Upper lobe of right lung (tissue), 1 donor: ENCODE measurements at places on chromosomes 6 and 20. TPM values are rescaled to one million over a fixed set of nuclear protein-coding genes. Genes with fewer than 3 reads are reported as not detected.
A peak's percentile ranks its signal among the peaks of the same experiment; 100 is the strongest.

DNA sequence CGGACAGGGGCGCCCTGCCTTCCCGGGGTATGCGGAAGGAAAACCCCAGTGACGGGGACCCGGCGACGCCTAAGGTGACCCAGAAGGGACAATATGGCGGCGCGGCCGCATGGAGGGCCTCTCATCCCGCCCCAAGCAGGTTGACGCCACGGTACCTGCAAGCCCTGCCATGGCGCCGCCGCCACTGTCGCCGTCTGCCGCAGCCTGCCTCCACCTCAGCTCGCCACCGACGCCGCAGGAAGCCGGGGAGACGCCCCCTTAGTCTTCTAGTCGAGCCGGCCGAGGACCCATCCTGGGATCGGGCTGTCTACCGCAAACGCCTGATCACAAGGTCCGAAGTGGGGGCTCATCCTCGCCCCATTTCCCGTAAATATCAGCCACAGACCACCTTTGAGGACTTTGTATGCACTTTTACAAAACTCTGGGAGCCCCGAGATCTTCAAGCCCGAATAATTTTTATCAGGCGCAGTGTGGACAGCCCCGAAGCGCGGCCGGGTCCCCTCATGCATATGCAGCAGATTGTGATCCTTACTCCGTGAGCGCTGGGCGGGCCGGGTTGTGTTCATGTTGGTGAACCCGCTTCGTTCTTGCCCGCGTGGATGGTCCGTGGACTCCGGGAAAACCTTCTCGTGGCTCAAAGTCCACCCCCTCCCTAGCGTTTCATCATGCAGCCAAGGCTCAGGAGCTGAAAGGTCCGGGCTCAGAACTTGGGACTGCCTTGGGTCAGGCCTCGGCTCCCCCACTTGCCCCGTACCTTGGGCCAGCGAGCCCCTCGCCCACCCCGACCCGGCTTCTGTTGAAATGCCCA, at the start of gene BLCAP:
BLCAP (minus strand) TSS at position 239 of the 808 bp plus-strand sequence. CDS start 8,702 bp downstream, outside the sequence.
- H3K36me3 ChIP-seq = no peaks in the 10 kb centered on the region
- peak within 1 kb of the TSS; percentile 90 for H3K4me3 ChIP-seq
- H3K4me1 ChIP-seq = peaks cover 27% of the 10 kb centered on the region
- DNase-seq = peak; percentile 95
- H3K27ac ChIP-seq = peak within 1 kb of the TSS; percentile 100

GRCh38 chr20:23889775-23890187, 10.2 kb upstream of the CST5 start:
- no peaks in the 10 kb centered on the region for H3K27me3 ChIP-seq
- no peaks in the 10 kb centered on the region for H3K36me3 ChIP-seq
- DNase-seq = no peak
- H3K4me1 ChIP-seq = no peaks in the 10 kb centered on the region
- no peak overlapping the region for H3K4me3 ChIP-seq
- H3K27ac ChIP-seq = no peak overlapping the region

Gene GSTA3
- not detected for total RNA-seq

Gene PI3
- total RNA-seq = 4.1 TPM

GRCh38 chr6:14585689-14586088, 468.1 kb downstream of the CD83 start:
- no peaks in the 10 kb centered on the region for H3K27me3 ChIP-seq
- no peak overlapping the region for H3K4me3 ChIP-seq
- DNase-seq = no peak

- no peaks in the 10 kb centered on the region for H3K27me3 ChIP-seq
- no peak for DNase-seq
- no peaks in the 10 kb centered on the region for H3K36me3 ChIP-seq
- H3K4me1 ChIP-seq = no peaks in the 10 kb centered on the region
- no peak overlapping the region for H3K27ac ChIP-seq
- H3K4me3 ChIP-seq = no peak overlapping the region
These were observed 102.6 kb downstream of the MANEA start for GRCh38 chr6:95679981-95680380.

Gene KAT14
- 12.5 TPM for total RNA-seq

DNA sequence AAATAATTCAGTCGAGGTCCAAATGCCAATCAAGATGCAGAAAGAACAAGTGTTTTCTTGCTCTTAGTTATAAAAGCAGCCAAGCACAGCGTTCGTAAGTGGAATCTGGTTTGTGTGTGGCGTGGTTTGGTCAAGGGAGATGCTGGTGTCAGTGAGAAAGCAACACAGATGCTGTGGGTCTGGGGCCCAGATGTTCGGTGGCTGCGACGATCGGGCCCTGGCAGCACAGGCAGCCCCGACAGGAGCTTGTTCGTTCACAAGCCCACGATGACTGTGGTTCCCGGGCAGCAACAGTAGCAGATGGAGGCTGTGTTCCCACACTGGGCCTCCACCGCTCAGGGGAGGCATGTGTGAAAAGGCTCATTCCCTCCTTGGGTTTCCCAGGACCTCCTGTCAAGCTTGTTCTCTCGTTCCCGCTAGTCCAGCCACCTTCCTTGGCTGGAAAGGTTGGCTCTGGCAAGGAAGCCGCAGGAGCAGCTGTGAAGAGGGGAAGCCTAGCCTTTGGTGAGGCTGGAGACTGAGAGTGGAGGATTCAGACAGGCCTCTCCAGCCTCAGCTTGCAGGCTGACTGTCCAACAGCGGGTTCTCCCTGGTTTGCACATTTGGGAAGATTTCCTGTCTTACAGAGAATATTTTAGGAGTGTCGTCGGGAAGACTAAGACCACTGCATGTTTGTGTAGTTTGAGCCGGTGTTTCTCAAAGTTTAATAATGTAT, 304.7 kb downstream of the QKI start:
- no peaks in the 10 kb centered on the region for H3K27me3 ChIP-seq
- H3K36me3 ChIP-seq = no peaks in the 10 kb centered on the region
- no peaks in the 10 kb centered on the region for H3K4me1 ChIP-seq
- no peak for DNase-seq

GRCh38 chr20:63100174-63100925, 93.6 kb upstream of the BHLHE23 start:
- H3K4me1 ChIP-seq = no peaks in the 10 kb centered on the region
- no peaks in the 10 kb centered on the region for H3K36me3 ChIP-seq
- no peak overlapping the region for H3K27ac ChIP-seq
- H3K27me3 ChIP-seq = peaks cover 21% of the 10 kb centered on the region
- peak; percentile 37 for DNase-seq
- no peak overlapping the region for H3K4me3 ChIP-seq

DNA sequence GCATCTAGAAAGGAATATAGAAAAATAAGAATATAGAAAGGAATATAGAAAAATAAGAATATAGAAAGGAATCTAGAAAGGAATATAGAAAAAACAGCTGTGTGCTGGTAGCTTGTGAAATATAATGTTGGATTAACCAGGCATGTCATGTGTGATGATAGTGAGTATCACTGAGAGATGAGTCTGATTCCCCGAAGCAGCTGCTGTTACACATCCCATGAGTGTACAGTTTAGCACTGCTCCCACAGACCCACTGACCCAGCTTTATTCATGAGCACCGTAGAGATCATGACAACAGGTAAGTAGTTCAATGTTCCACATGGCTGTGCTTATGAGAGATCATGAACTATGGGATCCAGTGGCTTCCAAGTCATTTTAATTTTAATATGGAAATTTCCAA, 64.8 kb downstream of the SLC22A3 start:
- no peaks in the 10 kb centered on the region for H3K27me3 ChIP-seq
- H3K4me3 ChIP-seq = no peak overlapping the region
- H3K4me1 ChIP-seq = no peaks in the 10 kb centered on the region
- no peak for DNase-seq
- no peaks in the 10 kb centered on the region for H3K36me3 ChIP-seq

- H3K4me1 ChIP-seq = no peaks in the 10 kb centered on the region
- no peak overlapping the region for H3K27ac ChIP-seq
- H3K4me3 ChIP-seq = no peak overlapping the region
- no peak for DNase-seq
- no peaks in the 10 kb centered on the region for H3K27me3 ChIP-seq
These were observed 233.4 kb downstream of the CD109 start for GRCh38 chr6:73929405-73929804.

DNA sequence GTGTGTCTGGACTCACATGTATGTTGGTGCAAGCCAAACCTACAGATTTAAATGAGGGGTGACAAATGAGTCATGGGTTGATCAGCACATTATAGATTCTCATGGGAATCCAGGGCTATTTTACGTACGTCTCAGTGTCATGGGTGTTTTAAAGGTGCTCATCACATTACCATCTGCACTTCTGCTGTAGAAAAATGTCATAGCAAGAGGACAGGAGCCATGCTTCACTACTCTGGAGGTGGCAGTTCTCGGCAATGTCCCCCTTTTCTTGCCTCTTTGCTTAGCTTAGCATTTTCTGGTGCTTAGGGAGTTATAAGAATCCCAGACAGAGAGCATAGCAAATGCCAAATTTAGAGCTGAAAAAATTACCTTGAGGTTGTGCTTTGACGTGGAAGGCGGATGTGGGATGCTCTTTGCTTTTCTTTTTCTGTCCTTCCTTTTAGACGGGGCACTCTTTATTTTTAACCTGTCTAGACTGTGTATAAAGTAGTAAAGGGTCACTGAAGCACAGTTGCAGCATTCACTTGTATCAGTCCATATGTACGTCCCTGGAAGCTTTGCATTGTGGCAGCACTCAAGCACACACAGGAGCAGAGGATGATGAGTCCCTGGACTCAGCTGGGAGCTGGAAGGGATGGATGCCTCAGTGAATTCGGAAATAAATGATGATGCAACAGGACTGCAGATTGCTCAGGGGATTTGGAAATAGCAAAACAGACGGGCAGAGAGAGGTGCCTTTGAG, 139.7 kb downstream of the SYNDIG1 start:
- H3K4me3 ChIP-seq = no peak overlapping the region
- peaks cover 17% of the 10 kb centered on the region for H3K27me3 ChIP-seq
- H3K27ac ChIP-seq = no peak overlapping the region
- H3K36me3 ChIP-seq = no peaks in the 10 kb centered on the region
- no peak for DNase-seq

GRCh38 chr6:156279261-156279969, 497.8 kb upstream of the ARID1B start:
- H3K27ac ChIP-seq = no peak overlapping the region
- H3K4me1 ChIP-seq = peaks cover 6% of the 10 kb centered on the region
- no peaks in the 10 kb centered on the region for H3K36me3 ChIP-seq
- DNase-seq = no peak
- no peaks in the 10 kb centered on the region for H3K27me3 ChIP-seq
- H3K4me3 ChIP-seq = no peak overlapping the region

DNA sequence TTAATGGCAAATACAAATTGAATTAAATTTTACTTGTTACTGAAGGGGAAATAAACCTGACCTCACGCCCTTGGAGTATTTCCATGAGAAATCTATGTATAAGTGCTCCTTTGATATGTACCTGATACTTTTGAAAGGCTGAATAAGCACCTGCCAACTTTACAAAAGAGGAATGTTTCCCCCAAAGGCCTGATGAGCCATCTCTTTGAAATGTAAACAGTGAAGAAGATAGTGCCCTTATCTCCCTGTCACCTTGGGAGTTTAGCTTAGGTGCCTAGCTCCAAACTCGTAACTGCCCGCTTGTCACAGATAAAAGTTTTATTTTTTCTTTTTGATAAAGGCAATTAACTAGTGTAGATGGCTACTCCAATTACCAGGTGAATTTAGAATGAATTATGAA, 1.1 kb upstream of the ZNF343 start:
- no peak for DNase-seq
- no peak overlapping the region for H3K27ac ChIP-seq
- peaks cover 14% of the 10 kb centered on the region for H3K4me1 ChIP-seq
- H3K36me3 ChIP-seq = no peaks in the 10 kb centered on the region

- no peak overlapping the region for H3K27ac ChIP-seq
- no peaks in the 10 kb centered on the region for H3K4me1 ChIP-seq
- no peak overlapping the region for H3K4me3 ChIP-seq
These were observed 22.1 kb downstream of the CST4 start for GRCh38 chr20:23666698-23667097.

- no peaks in the 10 kb centered on the region for H3K27me3 ChIP-seq
- DNase-seq = no peak
- H3K36me3 ChIP-seq = no peaks in the 10 kb centered on the region
These were observed 9.7 kb upstream of the CCN6 start for GRCh38 chr6:112044196-112044595.

GRCh38 chr20:49690899-49691620, 22.6 kb downstream of the B4GALT5 start:
- no peaks in the 10 kb centered on the region for H3K36me3 ChIP-seq
- H3K27me3 ChIP-seq = no peaks in the 10 kb centered on the region
- no peak overlapping the region for H3K4me3 ChIP-seq

DNA sequence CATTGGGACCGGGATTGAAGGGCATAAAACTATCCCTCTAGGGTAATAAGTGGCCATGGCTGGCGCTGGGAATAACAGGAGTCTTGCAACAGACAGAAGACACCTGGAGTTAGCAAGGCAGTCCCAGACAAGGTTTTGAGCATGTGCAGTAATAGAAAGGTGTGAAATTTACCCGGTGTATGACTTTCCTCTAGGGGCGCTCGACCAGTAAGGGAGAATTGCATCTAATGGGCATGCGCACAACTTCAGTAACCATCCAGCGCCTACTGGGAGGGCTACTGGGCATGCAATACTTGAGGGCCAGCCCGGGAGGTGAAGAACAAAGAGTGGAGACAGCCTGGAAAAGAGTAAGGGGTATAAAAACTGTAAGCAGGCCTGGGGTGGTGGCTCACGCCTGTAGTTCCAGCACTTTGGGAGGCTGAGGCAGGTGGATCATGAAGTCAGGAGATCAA, 32.7 kb downstream of the SERPINB6 start:
- H3K4me1 ChIP-seq = peaks cover 10% of the 10 kb centered on the region
- no peaks in the 10 kb centered on the region for H3K36me3 ChIP-seq
- no peak overlapping the region for H3K27ac ChIP-seq
- no peaks in the 10 kb centered on the region for H3K27me3 ChIP-seq

DNA sequence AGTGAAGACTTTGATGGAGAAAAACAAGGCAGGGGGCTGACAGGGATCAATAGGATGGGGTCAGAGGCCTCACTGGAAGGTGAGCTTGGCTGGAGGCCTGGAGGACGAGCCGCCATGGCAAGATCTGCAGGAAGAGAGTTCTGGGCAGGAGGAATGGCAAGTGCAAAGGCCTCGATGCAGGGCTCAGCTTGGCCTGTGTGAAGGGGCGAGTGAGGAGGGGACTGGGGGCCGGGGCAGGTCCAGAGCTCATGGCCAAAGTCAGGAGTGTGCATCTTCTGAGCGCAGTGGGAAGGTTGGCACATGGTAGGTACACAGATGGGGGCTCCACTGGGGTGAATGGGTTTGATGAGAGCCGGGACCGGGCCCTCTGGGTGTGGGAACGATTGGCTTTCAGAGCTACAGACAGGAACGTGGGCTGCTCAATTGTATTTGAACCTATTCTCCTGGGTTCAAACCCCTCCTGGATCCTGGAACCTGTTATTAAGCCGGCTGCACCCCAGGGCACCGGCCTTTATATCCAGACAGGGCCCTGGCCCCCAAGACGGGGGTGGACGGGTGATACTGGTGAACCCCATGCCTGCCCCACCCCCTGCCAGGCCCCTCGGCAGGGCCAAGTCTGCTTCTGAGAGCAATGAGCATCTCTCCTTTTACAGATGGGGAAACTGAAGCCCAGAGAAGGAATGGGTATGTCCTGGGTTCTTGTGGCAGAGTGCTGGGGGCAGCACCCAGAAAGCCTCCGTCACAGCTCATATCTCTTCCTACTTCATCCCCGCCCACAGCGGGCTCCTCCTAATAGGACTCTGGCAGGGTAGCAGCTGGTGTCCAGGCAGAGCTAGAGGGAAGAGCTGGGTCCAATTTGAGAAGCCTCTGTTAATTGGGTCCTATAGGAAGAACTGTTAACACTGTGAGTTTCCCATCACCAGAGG, 106.1 kb downstream of the CEBPB start:
- H3K4me3 ChIP-seq = no peak overlapping the region
- no peaks in the 10 kb centered on the region for H3K36me3 ChIP-seq
- H3K4me1 ChIP-seq = peaks cover 28% of the 10 kb centered on the region
- no peak for DNase-seq
- H3K27me3 ChIP-seq = no peaks in the 10 kb centered on the region
